ENCODE measurements at places on chromosomes 16 and 17.

- DNase-seq, result no peak
Observed at GRCh38 chr16:14097182-14097959, 26.3 kb downstream of the MRTFB start.

GRCh38 chr17:63066158-63066813 lies 100.3 kb downstream of the TANC2 start:
- DNase-seq, result no peak

DNA sequence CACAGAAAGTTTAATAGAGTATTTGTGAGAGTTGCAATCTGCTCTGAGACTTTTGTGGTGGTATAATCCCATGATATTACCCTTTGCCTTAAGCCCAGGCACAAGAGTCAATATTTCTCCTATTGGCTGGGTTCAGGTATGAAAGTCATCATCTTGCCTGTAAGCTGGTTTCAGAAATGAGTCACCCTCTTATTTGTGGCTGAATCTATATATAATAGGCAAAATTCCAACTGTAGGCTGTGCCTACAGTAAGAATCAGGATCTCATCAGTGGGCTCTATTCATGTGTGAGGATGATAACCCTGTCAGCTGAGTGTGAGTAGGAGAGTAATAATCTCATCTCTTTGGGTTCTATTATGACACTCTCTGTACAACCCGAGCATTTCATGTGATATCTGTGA lies 2103.1 kb downstream of the TP53TG3F start:
- DNase-seq, result no peak

DNA sequence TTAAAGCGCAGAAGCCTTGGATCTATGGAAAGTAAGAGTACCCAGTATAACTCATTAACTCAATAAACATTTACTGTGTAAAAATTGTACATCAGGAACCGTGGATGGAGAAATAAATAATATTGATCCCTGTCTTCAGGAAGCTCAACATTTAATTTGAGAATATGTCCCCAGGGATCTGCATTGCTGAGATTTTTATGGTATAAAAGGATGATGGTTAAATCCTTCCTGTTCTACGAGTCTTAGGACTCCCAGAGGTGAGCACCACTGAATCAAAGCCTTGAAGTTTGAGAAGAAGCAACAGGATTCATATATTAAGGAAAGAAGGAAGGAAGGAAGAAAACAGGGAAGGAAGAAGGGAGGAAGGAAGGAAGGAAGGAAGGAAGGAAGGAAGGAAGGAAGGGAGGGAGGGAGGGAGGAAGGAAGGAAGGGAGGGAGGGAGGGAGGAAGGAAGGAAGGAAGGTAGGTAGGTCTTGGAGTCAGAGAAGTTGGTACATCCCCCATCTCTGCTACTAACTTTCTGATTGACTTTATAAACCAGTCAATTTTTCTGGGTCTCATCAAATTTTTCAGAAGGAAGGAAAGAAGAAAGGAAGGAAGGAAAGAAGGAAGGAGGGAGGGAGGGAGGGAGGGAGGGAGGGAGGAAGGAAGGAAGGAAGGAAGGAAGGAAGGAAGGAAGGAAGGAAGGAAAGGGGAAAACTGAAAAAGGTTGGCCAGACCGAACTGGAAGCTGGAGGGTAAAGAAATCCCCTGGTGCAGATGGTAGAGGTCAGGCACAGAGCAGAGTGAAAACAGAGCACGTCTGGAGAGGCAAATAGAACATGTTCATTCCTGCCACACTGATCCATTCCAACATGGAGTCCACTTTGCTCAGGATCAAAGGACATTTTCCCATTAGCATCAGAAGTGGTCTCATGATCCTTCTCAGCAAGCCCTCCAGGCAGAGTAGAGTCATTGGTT lies 422.2 kb upstream of the CDH11 start:
- DNase-seq, result no peak

GRCh38 chr17:57756951-57757350 lies 11.9 kb upstream of the CCDC182 start:
- no peak for DNase-seq

GRCh38 chr16:50144211-50144610 lies 8.9 kb upstream of the TENT4B start:
- no peak for DNase-seq

DNA sequence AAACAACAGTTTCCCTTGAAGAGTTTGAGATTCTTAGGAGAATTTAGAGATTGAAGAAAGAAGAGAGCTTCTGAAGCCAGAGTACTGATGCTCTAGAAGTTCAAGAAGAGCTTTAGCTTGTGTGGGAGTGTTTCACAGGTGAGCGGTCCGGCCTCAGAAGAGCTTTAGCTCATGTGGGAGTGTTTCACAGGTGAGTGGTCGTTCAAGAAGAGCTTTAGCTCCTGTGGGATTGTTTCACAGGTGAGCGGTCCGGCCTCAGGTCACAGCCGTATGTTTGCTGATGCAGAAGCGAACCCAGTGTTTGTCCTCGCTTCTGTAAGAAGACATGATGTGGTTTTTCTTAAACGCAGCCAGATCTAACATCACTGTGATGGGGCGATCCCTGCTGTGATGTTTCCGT lies 76.4 kb downstream of the SEC14L1 start:
- no peak for DNase-seq

DNA sequence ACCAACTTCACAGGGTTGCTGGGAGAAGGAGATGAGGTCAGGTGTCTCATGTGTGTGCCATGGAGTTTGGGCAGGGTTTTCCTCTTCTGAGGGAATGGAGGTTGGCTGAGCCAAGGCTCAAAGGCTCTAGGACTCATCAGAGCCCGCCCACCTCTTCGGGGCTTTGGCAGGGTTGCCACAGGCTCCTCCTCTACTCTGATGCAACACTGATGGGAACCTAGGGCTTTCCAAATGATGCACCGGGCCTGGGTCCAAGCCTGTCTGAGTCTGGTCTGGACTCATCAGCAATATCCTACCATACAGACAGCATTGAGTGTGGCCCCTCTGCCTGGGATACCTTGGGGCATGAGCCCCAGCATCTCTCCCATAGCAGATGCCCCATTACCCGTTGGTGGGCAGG lies 59.5 kb upstream of the LHX1 start:
- no peak for DNase-seq

DNA sequence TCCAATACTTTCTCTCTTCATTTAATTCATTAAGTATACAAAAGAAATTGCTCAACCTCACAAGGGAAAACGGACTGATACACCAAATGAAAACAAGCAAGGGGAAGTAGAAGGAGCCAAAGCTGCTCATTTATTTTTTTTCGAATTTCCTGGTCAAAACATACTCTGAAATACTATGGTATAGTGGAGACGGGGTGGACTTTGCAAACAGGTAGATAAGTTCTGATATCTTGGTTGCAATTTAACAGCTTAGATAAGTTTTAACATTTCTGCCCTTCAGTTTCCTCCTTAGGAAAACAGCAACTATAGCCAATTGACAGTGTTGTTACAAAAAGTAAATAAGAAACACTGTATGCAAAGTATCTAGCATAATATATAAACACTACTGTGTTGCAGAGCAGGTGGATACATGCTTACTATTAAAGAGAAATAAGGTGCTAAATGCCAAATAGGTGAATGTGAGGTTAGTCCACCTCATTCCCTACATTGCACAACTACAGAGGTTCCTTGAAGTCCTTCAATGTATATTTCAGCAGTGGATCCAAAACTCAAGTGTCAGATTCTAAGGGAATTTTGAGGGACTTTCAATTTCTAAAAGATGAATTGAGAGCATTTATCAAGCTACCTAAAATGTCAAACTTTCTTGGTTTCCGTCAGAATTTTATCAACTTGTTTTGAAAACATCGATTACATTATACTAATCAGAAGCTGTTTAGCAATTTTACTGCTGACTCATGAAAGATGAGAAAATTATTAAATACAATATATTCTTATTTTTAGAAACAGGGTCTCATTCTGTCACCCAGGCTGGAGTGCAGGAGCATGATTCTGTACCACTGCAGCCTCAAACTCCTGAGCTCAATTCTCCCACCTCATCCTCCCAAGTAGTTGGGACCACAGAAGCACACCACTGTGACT lies 11.0 kb downstream of the CCDC47 start:
- no peak for DNase-seq

DNA sequence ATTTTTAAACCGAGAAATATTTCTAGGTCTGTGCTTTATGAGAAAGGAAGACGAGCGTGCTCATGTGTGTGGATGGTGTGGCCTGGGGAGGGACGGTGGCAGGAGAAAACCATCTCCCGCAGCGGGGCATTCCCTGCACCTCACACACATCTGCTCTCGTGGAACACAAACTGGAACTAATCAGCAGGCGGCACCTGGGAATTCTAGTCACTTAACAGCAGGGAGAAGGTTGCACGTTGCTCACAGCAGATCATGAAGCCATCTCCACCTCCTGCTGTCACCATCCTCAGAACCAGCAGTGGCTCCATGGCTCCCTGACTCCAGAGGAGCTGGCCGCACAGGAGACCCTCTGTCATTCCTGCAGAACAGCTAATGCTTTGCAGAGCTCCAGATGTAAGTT lies 35.2 kb downstream of the ADCY9 start:
- DNase-seq, result no peak

DNA sequence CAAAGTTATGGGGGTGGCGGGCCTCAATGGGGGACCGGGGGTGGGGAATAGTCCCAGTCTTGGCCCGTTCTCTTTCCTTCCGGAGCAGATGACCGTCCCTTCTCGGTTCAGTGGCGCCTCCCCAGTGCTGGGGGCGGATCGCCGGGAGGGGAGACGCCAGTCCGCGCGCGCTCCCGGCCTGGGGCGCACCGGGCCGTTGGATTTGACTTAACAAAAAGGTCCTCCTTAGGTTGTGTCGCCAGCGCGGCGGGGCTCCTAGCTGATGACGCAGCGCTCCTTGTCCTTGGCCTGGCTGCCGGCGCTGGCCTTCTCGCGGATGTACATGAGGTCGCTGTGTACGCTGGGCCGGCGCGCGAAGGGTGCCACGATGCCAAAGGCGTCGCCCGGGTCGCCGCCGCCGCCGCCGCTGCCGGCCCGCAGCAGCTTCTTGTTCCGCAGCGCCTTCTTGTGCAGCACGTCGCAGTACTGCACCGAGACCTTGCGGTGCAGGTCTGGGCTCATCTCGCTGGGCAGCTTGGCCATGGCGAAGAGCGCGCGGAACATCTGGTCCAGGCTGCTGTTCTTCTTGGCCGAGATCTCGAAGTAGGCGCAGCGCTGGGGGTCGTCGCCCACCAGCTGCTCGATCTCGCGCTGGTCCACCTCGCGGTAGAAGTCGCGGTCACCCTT lies 1.2 kb downstream of the RASD1 start:
- DNase-seq, result no peak

DNA sequence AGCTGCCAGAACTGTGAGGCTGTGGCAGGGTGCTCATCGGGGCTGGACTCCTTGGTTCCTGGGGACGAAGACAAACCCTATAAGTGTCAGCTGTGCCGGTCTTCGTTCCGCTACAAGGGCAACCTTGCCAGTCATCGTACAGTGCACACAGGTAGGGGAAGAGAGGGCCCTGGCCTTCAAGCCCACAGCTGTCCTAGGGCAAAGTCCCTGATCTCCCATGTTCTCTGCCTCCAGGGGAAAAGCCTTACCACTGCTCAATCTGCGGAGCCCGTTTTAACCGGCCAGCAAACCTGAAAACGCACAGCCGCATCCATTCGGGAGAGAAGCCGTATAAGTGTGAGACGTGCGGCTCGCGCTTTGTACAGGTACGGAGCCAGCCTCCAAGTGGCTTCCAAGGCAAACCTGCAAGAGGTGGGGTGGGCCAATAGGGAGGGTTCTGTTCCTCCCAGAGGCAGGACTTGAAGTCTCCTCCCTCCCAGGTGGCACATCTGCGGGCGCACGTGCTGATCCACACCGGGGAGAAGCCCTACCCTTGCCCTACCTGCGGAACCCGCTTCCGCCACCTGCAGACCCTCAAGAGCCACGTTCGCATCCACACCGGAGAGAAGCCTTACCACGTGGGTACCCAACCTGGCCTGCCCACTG lies 3.7 kb downstream of the BCL6B start:
- DNase-seq, result no peak

GRCh38 chr16:50942143-50942542 lies 200.3 kb downstream of the CYLD start:
- DNase-seq, result no peak

DNA sequence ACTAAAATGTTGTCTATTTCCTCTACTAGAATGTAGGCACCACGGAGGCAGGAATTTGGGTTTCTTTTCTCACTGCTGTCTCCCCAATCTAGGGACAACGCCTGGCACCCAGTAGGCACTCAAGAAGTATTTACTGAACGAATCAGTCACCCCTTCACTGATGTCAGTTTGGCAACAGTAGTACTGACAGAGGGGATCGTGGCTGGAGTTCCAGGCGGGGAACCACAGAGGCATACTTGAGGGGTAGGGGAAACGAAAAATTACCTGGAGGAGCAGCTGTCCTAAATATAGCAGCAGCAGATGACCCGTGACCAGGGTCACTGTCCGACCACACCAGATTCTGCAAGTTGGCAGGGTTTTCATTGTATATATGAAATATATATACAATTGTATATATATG lies 33.3 kb downstream of the TRIM25 start:
- DNase-seq, result no peak

DNA sequence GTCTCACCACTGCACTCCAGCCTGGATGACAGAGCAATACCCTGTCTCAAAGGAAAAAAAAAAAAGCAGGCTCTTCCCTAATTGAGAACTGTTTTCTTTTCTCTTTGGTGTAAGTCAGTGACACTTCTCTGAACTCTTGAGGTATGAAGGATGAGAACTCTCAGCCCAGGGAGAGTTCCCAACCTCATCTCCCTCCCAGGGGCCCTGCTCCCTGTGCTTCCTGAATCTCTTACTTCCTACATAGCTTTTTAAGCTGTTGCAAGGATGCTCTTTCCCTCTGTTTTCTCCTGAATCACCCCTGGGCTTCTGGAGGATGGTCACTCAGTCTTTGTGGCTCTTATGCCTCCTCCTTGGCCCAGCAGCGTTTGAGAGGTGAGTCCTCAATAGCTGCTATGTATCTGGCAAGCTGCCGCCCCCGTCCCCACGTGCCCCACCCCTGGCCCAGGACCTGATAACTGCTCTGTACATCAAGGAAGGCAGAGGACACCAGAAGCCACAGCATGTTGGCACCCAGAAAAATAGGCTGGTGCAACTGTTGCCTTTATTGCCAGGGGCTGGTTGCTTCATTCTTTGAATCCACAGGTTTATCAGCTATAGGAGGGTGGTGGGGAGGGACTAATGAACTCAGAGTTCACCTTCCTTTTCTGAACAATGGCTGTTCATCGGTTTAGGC lies 24.0 kb downstream of the IGF2BP1 start:
- no peak for DNase-seq

DNA sequence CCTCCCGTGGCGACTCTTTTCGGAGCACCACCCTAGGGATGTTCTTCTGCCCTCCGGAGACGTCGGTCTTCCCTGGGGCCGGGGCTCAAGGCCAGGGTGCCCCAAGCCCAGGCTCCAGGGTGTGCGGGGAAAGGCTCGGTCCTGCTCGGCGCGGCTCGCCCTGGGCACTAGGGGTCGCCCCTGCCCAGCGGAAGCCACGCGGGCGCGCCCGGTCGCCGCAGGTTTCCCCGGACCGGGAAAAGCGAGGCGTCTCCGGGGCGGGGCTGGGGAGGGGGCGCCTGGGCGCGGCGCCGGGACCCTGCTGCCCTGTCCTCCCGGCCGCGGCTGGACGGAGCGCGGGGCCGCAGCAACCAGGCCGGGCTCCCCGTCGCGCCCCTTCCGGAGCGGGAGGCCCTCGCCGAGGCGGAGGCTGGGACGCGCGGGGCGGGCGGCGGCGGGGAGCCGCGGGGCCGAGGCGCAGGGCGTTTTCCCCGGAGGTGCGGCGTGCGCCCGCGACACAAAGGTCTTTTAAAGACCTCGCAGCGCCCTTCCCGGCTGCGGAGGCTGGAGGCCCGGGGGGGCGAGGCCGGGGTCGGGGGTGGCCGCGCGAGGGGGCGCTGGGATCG lies 76.4 kb downstream of the MRC2 start:
- DNase-seq, result peak; percentile 66

Data from activated T-helper 9 cell treated with anti-CD3 and anti-CD28 coated beads, Interleukin-2, amount 50 U/mL, for 16 hours (primary cell).